ENCODE measurements at places on chromosomes 3 and 15.
A peak's percentile ranks its signal among the peaks of the same experiment; 100 is the strongest.

GRCh38 chr3:42979044-42979972, at the start of gene GASK1A:
Gene GASK1A, plus strand, starts transcription at chr3:42979311. Its CDS starts 332 bp downstream, at chr3:42979643.
- peak; percentile 34 for DNase-seq

DNA sequence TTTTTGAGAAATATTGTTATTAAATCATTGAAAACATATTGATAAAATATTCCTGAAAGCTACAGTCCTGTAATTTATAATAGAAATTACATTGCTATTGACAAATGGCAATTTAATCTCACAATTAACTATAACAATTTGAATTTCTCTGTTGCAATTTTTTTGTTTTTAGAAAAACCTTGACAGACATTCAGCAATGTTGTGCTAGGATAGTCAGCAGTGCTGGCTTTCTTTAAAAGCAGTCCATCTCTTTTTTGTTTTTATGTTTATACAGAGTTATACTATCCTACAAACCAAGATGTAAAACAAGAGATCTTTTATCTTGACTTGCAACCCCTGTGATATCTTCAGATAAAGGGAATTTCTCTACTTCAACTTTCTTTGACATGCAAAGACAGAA, 93.1 kb downstream of the TUSC7 start:
- DNase-seq: no peak

DNA sequence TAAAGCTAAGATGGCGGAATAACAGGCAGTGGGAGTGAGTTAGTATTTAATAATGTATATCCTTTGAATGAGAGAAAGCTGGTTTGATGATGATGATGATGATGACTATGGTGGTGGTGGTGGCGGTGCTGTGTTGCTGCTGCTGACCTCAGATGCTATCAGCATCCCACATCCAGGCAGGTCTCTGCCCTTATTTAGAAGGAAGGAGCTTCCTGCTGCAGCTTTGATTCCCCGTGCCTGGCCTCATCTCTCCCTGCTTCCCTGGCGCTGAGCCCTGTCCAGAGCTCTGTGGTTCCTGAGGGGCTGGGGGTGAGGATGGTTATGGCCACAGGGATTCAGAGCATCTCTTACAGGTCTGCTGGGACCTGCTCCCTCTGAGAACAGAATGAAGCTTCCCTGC, 73.1 kb downstream of the RAB11A start:
- no peak for DNase-seq

DNA sequence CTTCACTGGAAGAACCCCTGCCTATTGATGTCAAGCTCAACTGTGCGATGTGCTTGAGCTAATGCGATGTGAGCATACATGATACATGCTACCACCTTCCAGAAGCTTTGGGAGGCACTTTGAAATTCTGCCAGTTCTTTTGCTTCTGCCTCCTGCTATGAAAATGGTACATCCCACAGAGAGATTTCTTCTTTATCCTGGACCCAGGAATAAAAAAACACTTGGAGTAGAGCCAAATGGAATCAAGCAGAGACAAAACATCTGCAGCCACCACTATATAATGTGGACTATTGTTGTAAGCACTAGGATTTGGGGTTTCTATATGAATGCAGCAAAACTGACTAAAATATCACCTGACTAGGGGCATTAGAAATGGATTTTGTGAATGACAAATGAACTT, 119.9 kb upstream of the GAP43 start:
- DNase-seq: no peak

DNA sequence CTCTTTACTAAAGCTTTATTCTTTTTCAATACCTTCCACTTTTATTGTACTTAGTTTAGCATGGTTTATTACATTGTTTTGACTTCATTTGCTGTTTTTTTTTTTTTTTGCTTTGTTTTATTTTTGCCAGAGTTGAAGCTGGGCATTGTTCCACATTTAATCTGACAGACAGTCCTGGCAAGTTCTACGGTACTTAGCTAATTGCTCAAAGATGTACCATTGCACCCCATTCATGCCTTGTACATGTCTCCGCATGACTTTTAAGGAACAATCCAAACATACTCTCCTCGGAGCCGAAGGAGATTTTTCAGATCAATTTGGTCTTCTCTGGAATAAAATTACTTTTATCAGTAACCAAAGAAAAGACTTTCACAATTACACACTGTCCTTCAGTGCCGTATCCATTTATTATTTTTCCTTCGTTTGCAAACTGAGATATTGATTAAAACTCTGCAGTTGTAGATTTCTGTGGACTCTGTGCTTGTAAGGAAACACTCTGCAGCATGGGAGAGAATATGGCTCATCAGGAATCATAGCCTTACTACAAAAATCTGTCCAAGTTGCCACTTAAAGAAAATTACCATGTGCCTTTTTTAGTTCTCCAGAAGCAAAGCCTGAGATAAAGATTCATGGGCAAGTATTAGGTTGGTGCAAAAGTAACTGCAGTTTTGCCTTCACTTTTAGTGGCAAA, 952.0 kb downstream of the AGBL1 start:
- DNase-seq: no peak

GRCh38 chr15:40274350-40275274, 8.3 kb downstream of the ANKRD63 start:
- no peak for DNase-seq

- no peak for DNase-seq
Measured at GRCh38 chr3:16227566-16227965, 37.2 kb downstream of the DPH3 start.

- DNase-seq: no peak
Measured at GRCh38 chr3:139737682-139738361, 60.0 kb upstream of the NMNAT3 start.

- no peak for DNase-seq
Measured at GRCh38 chr15:93066834-93067648, 22.0 kb downstream of the RGMA start.

GRCh38 chr3:191320316-191320715, 8.9 kb upstream of the CCDC50 start:
- no peak for DNase-seq

DNA sequence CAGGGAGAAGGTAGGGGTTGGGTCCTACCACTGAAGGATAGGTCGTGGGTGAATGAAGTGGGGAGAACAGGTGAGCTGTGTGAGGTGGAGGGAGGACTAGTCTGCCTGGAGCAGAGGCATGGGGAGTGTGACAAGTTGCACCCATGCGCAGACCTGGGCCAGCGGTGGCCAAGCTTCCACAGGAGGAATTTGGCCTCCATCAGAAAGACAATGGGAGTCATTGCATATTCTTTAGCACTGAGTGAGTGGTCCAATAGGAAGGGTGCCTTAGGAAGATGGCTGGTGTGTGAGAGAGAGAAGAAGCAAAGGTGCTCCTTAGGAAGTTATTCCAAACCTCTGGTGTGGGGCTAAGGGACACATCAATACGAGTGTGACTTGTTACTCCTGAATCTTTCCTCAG, 191.1 kb downstream of the KCNAB1 start:
- no peak for DNase-seq

DNA sequence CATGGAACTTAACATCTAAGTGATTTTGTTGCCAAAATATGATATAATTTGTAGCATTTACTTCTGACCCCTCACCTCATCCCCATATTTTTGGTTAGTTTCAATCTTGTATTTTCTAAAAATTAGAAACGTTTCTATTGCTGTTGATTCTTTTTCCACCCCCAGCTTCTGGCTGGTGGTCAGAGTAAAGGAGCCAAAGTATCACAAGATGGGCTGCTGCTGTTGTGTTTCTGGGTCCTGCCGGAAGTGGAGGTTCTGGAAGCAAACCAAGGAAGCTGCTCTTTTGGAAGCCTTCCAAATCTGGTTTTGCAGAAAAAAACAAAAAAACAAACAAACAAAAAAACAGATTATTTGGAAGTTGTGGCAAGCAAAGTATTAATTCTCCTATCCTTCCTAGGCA, 221.1 kb upstream of the P2RY1 start:
- DNase-seq: no peak

DNA sequence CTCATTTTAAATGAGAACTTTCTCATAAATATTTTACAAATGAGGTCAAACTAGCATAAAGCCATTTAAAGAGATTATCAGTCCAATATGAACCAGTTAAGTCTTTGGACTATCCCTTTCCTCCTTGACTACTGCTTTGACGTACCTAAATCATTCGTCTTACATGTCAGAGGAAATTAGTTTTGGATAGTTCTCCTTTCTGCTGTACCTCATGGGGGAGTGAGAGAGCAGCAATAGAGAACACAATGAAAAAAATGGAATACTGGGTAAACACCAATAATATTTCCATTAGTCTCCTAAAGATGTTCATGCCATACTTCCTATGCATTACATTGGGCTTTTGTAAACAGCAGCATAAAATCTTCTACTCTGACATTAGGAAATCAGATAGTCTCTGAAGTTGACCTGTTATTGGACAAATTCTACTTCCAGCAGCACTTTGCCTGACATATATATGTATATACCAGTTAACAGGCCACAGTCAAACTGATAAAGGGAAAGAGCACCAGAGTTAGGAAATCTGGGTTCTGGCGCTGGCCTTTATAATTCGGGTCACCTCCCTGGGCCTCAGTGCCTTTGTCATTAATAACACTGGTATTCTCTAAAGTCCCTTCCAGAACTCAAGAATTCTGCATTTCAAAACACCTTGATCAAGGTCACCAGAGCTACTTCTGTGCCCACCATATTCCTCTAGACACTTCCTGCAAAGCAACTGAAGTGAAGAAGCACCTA, 26.8 kb downstream of the TIMMDC1 start:
- no peak for DNase-seq

GRCh38 chr3:114706591-114707232, 412.9 kb downstream of the TIGIT start:
- DNase-seq: no peak

DNA sequence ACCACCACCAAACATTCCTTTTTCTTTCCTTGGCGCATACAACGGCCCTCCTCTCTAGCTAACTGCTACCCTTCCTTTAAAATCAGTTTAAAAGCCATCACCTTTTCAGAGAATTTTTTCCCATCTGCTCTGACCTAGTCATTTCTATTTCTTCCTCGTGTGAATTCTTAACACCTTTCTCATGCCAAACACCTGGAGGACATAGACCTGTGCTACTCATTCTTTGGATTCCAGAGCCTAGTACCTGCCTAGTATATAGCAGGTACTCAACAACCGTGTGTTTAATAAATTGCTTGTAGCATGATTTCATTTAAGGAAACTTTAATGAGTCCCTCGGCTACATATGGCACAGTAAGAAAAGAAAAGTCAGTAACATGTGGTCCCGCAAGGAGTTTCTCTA, 2.0 kb upstream of the TPM1 start:
- no peak for DNase-seq

Measured in left colon (tissue), 2 donors.